ENCODE measurements at places on chromosomes 4 and X.

DNA sequence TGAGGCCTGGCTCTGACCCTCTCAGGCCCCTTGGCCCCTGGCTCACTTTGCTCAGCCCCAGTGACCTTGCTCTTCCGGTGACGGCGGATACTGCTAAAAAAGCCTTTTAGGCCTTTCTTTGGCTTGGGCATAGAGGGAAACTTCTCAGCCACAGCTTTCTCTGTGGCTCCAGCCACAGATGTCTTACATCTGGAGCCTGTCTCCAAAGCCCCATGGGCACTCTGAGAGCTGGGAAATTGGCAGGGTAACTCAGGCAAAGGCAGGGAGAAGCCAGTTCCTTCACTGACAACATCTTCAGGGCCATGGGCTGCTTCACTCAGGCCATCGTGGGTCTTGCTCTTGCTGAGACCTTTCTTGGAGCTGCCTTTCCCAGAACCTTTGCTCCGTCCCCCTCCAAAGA, 12.8 kb downstream of the AMER1 start:
- no peaks in the 10 kb centered on the region for H3K27me3 ChIP-seq
- ATAC-seq, result no peak
- H3K36me3 ChIP-seq, result peaks cover 17% of the 10 kb centered on the region

DNA sequence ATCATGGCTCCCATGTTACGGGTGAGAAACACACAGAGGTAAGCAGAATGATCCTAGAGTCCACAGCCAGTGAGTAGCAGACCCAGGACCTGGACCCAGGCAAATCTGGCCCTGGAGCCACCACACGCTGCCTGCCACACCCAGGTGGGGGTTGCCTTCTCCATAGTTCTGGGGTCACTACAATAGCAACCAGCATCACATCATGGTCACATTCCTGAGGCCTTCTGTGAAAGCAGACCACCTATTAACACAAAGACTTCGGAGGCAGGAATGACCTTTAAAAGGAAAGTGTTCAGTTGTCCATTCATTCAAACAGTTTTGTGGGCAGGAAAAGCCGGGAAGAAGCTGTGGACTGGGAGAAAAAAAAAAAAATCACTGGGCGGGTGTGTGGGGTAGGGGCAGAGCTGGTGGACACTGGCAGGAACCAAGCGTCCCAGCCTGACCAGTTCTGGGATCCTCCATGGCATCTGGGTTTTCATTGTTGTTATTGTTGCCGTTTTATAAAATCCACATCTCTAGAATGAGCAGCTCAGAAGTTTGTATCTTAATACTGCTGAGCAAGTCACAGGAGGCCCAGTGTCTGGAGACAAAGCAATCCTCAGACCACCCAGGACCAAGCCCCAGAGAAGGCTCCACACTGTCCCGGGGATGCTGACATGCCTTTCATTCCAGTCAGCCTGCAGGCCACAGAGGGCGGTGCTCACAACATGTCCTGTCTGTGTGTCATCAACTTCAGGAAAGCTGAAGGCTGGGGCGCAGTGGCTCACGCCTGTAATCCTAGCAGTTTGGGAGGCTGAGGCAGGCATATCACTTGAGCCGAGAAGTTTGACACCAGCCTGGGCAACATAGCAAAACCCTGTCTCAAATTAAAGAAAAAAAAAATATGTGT, 67.0 kb downstream of the SEL1L3 start:
- no peaks in the 10 kb centered on the region for H3K27me3 ChIP-seq
- no peaks in the 10 kb centered on the region for H3K4me1 ChIP-seq
- no peak overlapping the region for H3K27ac ChIP-seq
- H3K4me3 ChIP-seq, result no peak overlapping the region

GRCh38 chr4:14152834-14153519, 525.5 kb upstream of the BOD1L1 start:
- no peak for ATAC-seq
- H3K36me3 ChIP-seq, result no peaks in the 10 kb centered on the region
- H3K4me3 ChIP-seq, result no peak overlapping the region

- ATAC-seq, result no peak
- H3K27ac ChIP-seq, result no peak overlapping the region
Measured at GRCh38 chrX:139881130-139881529, 51.7 kb downstream of the ATP11C start.

DNA sequence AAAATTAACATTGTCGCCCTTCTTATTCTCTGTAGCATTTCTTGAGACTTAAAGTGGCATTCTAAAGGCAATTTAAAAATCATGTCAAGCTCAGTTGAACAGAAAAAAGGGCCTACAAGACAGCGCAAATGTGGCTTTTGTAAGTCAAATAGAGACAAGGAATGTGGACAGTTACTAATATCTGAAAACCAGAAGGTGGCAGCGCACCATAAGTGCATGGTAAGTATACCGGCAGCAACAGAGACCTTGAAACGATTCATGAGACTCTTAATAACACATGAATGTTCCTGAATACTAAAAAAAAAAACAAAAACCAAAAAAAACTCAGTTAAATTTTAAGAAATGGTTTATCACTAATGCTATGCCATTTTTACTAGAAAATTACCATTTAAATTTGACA, 82.4 kb upstream of the HPRT1 start:
- H3K4me3 ChIP-seq, result no peak overlapping the region
- H3K27me3 ChIP-seq, result no peaks in the 10 kb centered on the region
- no peak overlapping the region for H3K27ac ChIP-seq
- H3K36me3 ChIP-seq, result peaks cover 64% of the 10 kb centered on the region
- no peaks in the 10 kb centered on the region for H3K4me1 ChIP-seq
- peak; percentile 18 for ATAC-seq

DNA sequence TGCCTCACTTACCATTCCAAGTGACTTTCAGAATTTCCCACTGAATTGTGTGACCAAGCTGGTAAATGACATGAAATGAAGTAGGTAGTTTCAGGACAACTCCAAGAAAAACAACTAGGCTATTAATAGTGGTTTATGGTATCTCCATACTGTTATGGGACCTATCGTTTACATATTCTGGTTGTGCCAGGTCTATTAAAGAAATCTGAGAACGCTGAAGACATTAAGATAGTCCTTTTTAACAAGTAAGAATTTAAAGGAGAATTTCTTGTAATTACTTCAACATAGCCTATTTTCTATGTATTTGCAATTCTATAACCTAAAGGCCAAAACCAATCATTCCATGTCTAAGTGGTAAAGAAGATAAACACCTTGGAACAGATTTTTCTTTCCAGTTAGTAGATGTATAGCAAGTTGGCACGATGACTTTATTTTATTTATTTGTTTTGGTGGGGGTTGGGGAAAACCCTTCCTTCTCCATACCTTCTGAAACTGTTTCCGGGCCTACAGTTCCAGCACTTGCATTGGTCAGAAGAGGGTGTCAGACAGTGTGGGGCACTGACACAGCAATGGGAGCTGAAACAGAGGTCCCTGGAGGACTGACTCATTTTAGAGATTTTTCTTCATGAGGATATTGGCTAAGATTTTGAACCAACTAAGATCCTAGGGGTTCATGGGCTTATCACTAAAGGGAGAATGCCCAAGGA, 7.6 kb upstream of the DCLK2 start:
- peaks cover 19% of the 10 kb centered on the region for H3K27me3 ChIP-seq
- H3K36me3 ChIP-seq, result no peaks in the 10 kb centered on the region
- no peaks in the 10 kb centered on the region for H3K4me1 ChIP-seq
- no peak for ATAC-seq
- no peak overlapping the region for H3K27ac ChIP-seq
- no peak overlapping the region for H3K4me3 ChIP-seq

- no peak for ATAC-seq
- H3K4me3 ChIP-seq, result no peak overlapping the region
- no peaks in the 10 kb centered on the region for H3K4me1 ChIP-seq
- H3K36me3 ChIP-seq, result no peaks in the 10 kb centered on the region
- no peak overlapping the region for H3K27ac ChIP-seq
Measured at GRCh38 chrX:138740341-138740740, 28.8 kb upstream of the FGF13 start.

DNA sequence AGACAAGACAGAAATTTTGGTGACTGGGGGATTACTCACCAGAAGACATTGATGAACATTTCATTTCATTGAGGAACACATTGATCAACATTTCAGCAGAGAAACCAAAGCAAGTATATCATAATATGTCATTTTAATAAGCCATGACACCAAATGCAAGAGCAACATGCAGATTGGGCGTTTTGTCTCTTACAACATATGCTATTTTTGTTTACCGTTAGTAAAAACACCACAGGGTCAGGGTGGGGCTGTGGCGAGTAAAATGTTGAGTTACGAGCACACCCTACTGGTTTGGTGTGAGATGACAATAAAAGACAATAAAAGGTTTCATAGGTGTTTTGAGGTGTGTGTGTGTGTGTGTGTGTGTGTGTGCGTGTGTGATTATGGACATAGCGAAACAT, 294.5 kb downstream of the PDGFC start:
- H3K4me3 ChIP-seq, result no peak overlapping the region
- H3K4me1 ChIP-seq, result no peaks in the 10 kb centered on the region
- no peaks in the 10 kb centered on the region for H3K36me3 ChIP-seq

DNA sequence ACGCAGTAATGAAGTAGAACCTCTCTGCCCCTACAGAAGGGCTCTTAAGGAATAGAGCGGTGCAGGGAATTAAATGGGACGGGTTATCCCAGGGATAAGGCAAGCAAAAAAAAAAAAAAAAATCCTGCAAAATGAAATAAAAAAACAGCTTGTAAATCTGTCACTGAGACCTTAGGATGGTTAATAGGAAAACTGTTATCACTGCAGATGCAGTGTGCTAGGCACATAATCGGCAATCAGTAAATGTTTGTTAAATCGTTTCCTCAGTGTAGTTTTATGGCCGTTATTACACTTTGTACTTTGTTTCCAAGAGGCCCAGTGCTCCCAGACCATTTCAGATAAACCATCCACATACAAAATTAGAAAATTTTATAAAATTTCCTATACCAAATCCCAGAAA, 1.0 kb downstream of the HNRNPH2 start:
- H3K27me3 ChIP-seq, result no peaks in the 10 kb centered on the region
- H3K27ac ChIP-seq, result peak overlapping the region; percentile 94
- peaks cover 64% of the 10 kb centered on the region for H3K36me3 ChIP-seq
- H3K4me1 ChIP-seq, result peaks cover 17% of the 10 kb centered on the region
- ATAC-seq, result no peak
